ENCODE measurements at places on chromosomes 7 and 10.

DNA sequence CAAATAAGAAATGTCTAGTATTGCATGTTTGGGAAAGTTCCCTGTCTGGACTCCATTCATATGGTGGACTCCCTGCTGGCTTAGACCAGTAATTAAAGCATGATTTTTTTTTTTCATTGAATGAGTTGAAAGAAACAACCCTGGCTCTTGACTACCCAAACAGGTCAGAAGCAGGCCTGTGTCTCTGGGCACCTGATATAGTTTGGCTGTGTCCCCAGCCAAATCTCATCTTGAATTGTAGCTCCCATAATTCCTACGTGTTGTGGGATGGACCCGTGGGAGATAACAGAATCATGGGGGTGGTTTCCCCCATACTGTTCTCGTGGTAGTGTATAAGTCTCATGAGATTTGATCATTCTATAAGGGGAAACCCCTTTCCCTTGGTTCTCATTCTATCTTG, 206.2 kb downstream of the TMEM178B start:
- no peak for DNase-seq

- peak; percentile 48 for DNase-seq
These were observed 8.3 kb upstream of the PPP1R35 start for GRCh38 chr7:100444311-100445278.

- no peak for DNase-seq
These were observed 307.8 kb upstream of the POM121L12 start for GRCh38 chr7:52727632-52728031.

- DNase-seq, result no peak
These were observed 33.3 kb upstream of the NMT2 start for GRCh38 chr10:15201589-15202300.

- no peak for DNase-seq
These were observed 6.6 kb downstream of the BBIP1 start for GRCh38 chr10:110912374-110912773.

GRCh38 chr7:72265071-72265904, 146.8 kb downstream of the CALN1 start:
- DNase-seq, result no peak
